NCI-H526 treated with DMSO at 0.1 percent for 48 hours (cell line): ENCODE measurements at places on chromosomes 2 and 18.

GRCh38 chr2:161159456-161160225 lies 587 bp upstream of the TANK start:
- DNase-seq = no peak

DNA sequence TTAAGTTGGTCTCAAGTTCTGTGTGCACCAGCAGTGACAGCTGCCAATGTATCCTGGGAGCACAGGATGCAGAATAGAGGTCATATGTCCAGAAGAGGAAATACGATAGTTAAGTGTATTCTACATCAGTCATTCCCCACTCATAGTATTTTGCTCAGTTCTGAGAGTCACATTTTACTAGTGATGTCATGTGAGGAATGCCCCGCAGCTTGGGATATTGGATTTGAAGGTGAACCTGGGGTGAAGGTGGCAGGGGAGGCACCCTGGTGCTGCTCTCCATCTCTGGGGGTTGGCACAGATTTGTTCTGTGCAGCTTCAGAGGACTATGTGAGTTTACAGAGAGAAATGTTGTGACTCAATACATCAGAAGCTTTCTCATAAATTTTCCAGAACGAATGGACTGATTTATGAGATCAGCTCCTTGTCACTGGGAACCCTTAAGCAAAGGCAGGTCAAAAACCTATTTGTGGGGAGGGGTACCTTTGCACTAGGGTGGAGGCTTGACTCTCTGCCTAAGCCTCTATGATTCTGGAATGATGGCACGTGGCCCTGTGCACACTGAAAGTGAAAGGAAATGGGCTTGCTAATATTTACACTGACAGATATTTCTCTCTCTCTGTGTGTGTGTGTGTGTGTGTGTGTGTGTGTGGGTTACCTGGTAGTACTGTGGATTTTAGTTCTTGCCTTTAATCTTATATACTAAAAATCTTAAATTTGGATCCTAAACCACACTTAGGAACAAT lies 95.9 kb downstream of the NEB start:
- no peak for DNase-seq

- DNase-seq = no peak
Measured at GRCh38 chr18:33090461-33090860, 317.6 kb upstream of the KLHL14 start.

GRCh38 chr2:186427970-186428369 lies 58.1 kb upstream of the ZC3H15 start:
- DNase-seq = no peak

DNA sequence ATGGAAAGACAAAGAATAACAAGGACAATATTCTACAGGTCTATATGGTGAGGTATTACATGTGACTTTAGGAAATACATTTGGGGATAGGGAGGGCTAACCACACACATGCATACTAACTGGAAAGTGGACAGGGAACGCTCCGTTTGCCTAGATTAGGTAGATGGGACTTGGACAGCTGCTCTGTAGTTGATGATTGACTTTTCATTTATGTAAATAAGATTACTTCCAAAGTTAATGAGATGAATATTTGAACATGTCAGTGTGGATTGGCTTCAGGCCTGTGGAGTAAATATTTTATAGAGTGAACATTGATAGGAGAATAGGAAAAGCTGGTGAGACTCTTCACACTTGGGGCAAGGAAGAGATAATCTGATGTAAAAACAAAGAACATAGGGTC lies 142.0 kb downstream of the NCK2 start:
- peak; percentile 11 for DNase-seq

GRCh38 chr18:54794823-54795222 lies 33.5 kb upstream of the RAB27B start:
- DNase-seq = no peak

- DNase-seq = no peak
Measured at GRCh38 chr2:46813020-46813415, 102.6 kb downstream of the MCFD2 start.

- no peak for DNase-seq
Measured at GRCh38 chr18:35485852-35486251, 11.9 kb downstream of the INO80C start.

- no peak for DNase-seq
Measured at GRCh38 chr2:1642066-1642861, 102.1 kb downstream of the PXDN start.

DNA sequence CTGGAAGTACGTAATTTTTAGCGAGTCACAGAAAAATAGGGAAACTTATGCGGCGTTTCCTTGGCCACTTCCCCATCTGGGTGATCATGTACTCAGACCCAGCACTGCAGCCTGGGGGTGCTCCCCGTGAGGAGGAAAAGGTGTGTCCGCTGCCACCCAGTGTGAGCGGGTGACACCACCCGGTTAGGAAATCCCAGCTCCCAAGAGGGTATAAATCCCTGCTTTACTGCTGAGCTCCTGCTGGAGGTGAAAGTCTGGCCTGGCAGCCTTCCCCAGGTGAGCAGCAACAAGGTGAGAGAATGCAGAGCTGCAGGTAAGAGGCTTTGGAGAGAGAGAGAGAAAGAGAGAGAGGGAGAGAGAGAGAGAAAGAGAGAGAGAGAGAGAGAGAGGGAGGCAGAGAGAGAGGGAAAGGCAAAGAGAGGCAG lies at the start of gene IL1R2:
TSS of gene IL1R2 (plus strand) at position 240 of the 425 bp plus-strand sequence. CDS start 16,616 bp downstream, outside the sequence.
- DNase-seq = no peak

- DNase-seq = no peak
Measured at GRCh38 chr2:46716927-46717326, 198.7 kb downstream of the MCFD2 start.

DNA sequence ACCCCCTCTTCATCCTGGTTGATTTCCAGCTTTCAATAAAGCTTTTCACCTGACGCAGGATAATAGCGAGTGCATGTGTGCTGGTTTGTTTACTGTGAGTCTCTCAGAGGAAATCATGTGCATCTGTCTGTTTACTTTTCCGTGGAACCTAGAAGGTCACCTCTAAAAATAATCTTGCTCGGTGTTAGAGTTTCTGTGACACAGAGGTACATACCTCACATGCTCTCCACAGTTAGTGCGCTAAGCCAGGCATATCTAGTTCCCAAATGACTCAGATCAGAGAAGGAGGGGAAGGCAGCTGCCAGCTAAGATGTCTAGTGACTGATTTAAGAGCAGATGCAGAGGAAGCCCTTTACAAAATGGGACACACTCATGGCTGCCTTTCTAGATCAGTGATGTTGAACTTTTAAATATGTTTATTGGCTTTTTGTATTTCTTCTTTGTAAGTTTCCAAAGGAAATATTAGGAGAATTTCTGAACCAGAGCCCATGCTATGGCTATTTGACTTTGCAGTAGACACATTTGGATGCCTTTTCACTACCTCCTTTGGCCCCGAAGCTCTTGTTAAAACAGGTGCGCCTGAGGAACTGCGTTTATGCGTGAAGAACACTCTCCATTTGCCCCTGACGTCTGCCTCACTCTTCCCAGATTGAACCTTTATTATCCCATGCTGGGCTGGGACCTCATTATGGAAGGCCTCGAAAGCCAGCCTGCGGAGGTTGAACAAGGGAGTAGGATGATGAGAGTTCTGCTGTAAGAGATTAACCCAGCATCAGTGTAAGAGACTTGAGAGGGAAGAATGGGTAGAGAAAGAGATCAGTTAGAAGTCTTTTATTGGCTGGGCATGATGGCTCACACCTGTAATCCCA lies 145.6 kb downstream of the FAM161A start:
- DNase-seq = peak; percentile 30

- DNase-seq = no peak
Measured at GRCh38 chr2:10514743-10515142, 66.6 kb upstream of the ODC1 start.
